Metanephros (tissue), 2 donors: ENCODE measurements at places on chromosomes 1 and 21. TPM values are rescaled to one million over a fixed set of nuclear protein-coding genes. Genes with fewer than 3 reads are reported as not detected.

LORICRIN gene
- not detected for total RNA-seq

THRAP3 gene
- total RNA-seq: 111 TPM

PTPRC gene
- 26.6 TPM for total RNA-seq

FNBP1L gene
- 61.4 TPM for total RNA-seq

LMX1A gene
- 0.12 TPM for total RNA-seq

TSTD1 gene
- total RNA-seq: 56.5 TPM

WASF2 gene
- total RNA-seq: 50.9 TPM

CLDN8 gene
- 60.0 TPM for total RNA-seq

PHGDH gene
- 106 TPM for total RNA-seq

GBP4 gene
- 9.6 TPM for total RNA-seq

BEND5 gene
- total RNA-seq: 12.0 TPM

CBS gene
- total RNA-seq: 12.9 TPM

TSPAN1 gene
- total RNA-seq: 34.1 TPM

ZNF648 gene
- 0.76 TPM for total RNA-seq

LDLRAD1 gene
- not detected for total RNA-seq

MAP10 gene
- 4.7 TPM for total RNA-seq

EVA1C gene
- total RNA-seq: 3.3 TPM

AIM2 gene
- total RNA-seq: 0.41 TPM

TLR5 gene
- total RNA-seq: 6.5 TPM
